ENCODE measurements at places on chromosomes 4 and X. TPM values are rescaled to one million over a fixed set of nuclear protein-coding genes. Genes with fewer than 3 reads are reported as not detected.

The SH3D19 gene
- 71.5 TPM for total RNA-seq

- no peak overlapping the region for H3K4me3 ChIP-seq
- no peaks in the 10 kb centered on the region for H3K27me3 ChIP-seq
- no peak for DNase-seq
- H3K36me3 ChIP-seq, result no peaks in the 10 kb centered on the region
- H3K27ac ChIP-seq, result no peak overlapping the region
- no peaks in the 10 kb centered on the region for H3K4me1 ChIP-seq
These were observed 59.9 kb upstream of the IBSP start for GRCh38 chr4:87739494-87739893.

GRCh38 chr4:125389713-125390112, 75.0 kb downstream of the FAT4 start:
- no peaks in the 10 kb centered on the region for H3K27me3 ChIP-seq
- no peaks in the 10 kb centered on the region for H3K36me3 ChIP-seq
- DNase-seq, result no peak
- no peak overlapping the region for H3K27ac ChIP-seq
- H3K4me1 ChIP-seq, result no peaks in the 10 kb centered on the region

The CFP gene
- 5.2 TPM for total RNA-seq

GRCh38 chr4:113101669-113102068, 52.2 kb downstream of the ANK2 start:
- DNase-seq, result no peak
- H3K27me3 ChIP-seq, result no peaks in the 10 kb centered on the region
- H3K36me3 ChIP-seq, result no peaks in the 10 kb centered on the region
- no peak overlapping the region for H3K4me3 ChIP-seq

- H3K27me3 ChIP-seq, result no peaks in the 10 kb centered on the region
- no peaks in the 10 kb centered on the region for H3K4me1 ChIP-seq
- no peaks in the 10 kb centered on the region for H3K36me3 ChIP-seq
- no peak for DNase-seq
- no peak overlapping the region for H3K27ac ChIP-seq
These were observed 40.1 kb upstream of the SPOCK3 start for GRCh38 chr4:167274351-167274750.

DNA sequence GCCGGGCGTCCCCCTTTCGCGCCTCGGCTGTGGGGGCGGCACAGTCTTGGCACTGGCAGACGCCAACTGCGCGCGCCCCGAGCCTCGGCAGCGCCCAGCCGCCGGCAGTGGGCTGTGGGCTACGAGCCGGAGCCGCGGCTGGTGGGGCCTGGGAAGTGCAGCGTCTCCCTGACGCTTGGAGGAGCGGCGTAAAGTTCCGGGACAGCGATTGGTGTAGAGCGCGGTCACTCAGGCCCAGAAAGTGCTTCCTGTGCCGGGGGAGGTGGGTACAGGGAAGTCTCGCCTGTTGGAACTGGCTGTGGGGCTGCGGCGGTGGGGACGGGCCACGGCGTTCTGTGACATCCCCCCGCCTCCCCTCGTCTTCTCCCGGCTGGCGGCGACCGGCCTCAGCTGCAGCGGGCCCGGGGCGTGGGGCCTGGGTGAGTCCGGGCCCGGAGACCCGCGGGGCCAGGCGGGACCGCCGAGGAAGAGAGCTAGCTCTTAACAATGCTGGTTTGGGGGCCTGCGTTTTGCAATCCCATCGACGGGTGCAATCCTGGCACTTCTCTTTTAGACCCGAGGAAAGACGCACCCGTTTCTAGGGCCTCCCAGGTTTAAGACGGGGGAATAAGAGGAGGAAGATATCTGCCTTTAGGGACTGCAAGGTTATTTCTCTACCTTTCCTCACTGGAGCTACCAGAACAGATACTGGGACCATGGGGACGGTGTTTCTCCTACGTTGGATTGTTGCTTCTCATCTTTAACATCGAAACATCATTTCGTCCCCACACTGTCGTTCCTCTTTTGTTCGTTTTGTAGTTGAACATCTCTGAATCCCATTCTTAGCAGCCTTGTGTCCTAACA, at the start of the genes RWDD4 and TRAPPC11:
TSS of gene RWDD4 (minus strand) at position 157 of the 843 bp plus-strand sequence. CDS start 233 bp downstream, outside the sequence.
TSS of gene TRAPPC11 (plus strand) at position 265 of the 843 bp plus-strand sequence. CDS start 4,575 bp downstream, outside the sequence.
- H3K4me1 ChIP-seq, result no peaks in the 10 kb centered on the region
- no peaks in the 10 kb centered on the region for H3K27me3 ChIP-seq
- no peaks in the 10 kb centered on the region for H3K36me3 ChIP-seq
- H3K27ac ChIP-seq, result peak within 1 kb of the TSS; percentile 92
- DNase-seq, result peak; percentile 99

- no peak overlapping the region for H3K4me3 ChIP-seq
- no peaks in the 10 kb centered on the region for H3K27me3 ChIP-seq
- H3K4me1 ChIP-seq, result no peaks in the 10 kb centered on the region
These were observed 30.3 kb upstream of the MAP3K15 start for GRCh38 chrX:19545651-19546050.

The MCF2 gene
- total RNA-seq, result 1.1 TPM

The TCEAL7 gene
- total RNA-seq, result 8.4 TPM

The NUP54 gene
- total RNA-seq, result 45.5 TPM

DNA sequence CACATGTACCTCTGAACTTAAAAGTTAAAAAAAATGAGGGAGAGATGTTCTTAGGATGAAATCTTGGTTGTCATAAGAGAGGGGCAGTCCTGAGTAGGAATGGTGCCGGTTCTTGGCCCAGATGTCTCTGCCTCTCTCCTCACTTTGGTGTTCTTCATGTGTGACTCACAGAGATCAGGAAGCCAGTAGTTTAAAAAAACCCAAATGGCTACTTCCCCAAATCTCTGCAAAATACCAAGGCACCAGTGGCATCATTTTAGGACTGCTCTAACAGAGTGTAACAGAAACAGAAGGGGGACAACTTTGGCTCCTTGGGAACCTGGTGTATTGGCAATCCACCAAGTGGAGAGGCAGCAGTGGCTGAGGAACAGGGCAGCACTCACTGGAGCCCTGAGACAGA, 116.8 kb downstream of the SCD5 start:
- H3K4me3 ChIP-seq, result no peak overlapping the region
- H3K27ac ChIP-seq, result no peak overlapping the region
- DNase-seq, result no peak
- H3K4me1 ChIP-seq, result no peaks in the 10 kb centered on the region
- no peaks in the 10 kb centered on the region for H3K27me3 ChIP-seq

DNA sequence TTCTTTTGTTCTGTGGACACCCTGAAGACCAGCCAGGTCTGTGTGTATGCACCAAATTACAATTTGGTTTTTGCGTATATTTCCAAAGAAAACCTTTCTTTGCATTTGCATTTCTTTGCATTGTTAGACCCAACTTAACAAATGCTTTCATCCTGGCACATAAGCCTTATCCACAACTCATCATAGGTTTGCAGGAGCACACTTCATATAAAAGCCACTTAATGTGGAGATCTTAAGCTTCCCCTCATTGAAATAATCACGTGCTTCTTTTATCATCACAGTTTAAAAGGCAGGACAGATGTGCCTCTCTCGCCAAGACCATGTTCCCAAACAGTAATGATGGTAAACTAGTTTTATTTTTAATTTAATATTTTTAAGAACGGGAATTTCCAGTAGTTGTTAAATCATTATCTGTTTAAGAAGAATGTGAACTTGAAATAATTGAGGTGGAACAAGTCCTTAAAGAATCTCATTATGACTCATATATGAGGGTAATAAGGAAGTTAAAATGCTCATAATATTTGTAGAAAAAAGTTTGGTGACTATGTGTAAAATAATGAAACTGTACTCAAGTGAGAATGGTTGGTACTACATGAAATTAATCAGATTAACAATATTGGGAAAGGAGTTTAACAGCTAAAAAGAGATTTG, 65.5 kb downstream of the GLRA3 start:
- no peak for DNase-seq
- no peaks in the 10 kb centered on the region for H3K4me1 ChIP-seq
- H3K27ac ChIP-seq, result no peak overlapping the region
- H3K27me3 ChIP-seq, result no peaks in the 10 kb centered on the region
- H3K36me3 ChIP-seq, result no peaks in the 10 kb centered on the region
- H3K4me3 ChIP-seq, result no peak overlapping the region

DNA sequence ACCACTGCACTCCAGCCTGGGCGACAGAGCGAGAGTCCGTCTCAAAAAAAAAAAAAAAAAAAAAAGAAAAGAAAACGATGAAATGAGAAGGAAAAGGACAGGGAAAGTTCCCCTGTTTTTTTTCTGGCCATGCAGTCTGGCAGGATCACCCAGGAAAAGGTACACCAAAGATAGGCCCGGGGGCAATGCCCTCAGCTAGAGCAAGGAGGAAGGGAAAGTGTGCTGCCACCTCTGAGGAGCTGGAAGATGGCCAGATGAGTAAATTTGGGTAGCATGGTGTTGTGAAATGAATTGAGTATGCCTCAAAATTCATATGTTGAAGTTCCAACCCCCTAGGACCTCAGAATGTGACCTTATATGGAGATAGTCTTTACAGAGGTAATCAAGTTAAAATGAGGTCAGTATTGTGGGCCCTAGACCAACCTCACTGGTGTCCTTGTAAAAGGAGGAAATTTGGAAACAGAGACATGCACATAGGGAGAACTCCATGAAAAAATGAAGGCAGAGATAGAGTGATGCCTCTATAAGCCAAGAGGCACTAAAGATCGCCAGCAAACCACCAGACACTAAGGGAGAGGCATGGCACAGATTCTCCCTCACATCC, 28.9 kb downstream of the MAOB start:
- H3K27me3 ChIP-seq, result no peaks in the 10 kb centered on the region
- H3K36me3 ChIP-seq, result no peaks in the 10 kb centered on the region
- no peaks in the 10 kb centered on the region for H3K4me1 ChIP-seq
- no peak overlapping the region for H3K27ac ChIP-seq
- DNase-seq, result no peak

- H3K4me3 ChIP-seq, result no peak overlapping the region
- H3K27me3 ChIP-seq, result no peaks in the 10 kb centered on the region
- H3K36me3 ChIP-seq, result no peaks in the 10 kb centered on the region
- DNase-seq, result no peak
These were observed 7.4 kb upstream of the HDAC6 start for GRCh38 chrX:48794340-48794910.
